Amygdala (tissue), 56 donors: ENCODE measurements at places on chromosomes 5 and 9.

DNA sequence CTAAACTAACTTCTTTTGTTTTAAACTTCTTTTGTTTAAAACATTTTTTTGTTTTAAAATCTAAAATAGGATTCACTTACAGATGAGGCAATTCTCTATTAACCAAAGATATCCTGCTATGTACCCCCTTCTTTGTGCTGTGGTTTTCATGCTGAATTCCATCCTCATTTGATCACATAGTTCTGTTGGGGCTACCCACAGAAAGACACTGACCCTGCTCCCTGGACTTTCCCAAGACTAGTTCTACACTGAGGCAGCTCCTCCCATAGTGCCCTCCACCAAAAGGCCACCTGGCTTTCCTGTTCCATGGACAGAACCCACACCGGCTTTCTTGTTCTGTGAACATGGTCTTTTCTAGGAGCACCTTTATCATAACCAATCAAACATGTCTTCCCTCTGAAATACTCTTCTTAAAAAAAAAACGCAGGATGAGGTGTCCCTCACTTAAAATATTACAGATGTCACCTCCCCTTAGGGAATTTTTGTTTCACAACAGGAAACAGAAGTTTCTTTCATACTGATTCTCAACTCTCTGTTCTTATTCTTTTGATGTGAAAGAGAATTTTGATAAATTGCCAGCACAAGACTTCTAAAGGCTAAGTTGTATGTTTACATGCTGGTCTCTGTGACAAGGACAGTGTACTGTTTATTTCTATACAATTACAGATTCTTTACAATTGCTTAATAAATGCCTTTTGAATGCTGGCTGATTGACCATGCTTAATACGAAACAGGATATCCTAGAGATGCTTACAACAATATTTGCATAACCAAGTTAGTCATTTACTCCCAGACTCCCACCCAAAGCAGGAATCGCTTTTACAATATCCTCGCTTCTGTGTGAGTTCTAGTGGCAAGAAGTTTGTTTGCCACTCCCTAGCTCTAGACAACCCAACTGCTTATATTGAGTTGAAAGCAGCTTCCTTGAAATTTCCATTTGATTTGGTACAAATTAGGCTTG lies 300.4 kb downstream of the DTWD2 start:
- DNase-seq = no peak

DNA sequence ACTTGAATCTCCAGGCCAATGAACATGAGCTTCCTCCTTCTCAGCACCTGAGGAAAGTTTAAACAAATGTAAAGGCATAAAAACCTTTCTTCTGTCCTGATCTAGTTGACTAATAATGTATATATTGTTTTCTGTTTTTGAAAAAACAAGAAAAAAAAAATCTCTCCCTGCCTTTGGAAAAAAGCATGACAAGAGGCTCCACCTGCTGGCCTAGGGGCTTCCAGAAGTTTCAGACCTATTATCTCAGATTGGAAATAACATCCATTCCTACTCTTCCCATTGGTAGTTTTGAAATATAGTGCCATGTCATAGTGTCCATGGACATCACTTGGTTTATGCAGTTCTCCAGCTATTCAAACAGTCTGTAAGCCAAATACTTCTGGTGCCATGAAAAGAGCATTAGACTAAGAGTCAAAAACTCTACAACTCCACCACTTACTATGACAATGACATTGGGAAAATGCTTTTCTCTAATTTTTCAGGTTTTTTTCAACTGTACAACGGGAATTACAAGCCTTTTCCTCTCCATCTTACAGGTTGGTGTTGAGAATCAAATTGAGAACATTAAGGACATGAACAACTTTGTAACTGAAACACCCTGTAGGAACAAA lies 409.6 kb upstream of the MPDZ start:
- DNase-seq = no peak

GRCh38 chr5:164073081-164073480 lies 567.7 kb downstream of the MAT2B start:
- no peak for DNase-seq

DNA sequence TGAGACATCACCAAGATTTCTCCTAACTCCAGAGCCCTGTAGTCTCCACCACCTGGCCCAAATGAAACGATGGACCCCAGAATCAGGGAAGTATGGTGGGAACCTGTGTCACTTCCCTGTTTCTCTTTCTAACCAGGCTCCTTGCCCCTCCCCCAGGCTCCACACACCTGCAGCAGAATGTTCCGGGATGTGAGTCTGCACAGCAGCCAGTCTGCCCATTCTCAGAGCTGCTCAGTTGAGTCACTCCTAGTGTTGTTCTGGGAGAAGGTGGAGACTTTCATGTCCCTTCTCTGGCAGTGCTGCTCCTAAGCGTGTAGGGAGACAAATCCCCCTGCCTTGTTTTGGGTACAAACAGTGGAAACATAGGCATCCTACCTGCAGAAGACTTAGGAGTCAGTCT lies 76.0 kb upstream of the XPA start:
- no peak for DNase-seq
